ENCODE measurements at places on chromosomes 12 and 14.

- DNase-seq, result peak; percentile 71
These were observed 1062.2 kb upstream of the FBXO33 start for GRCh38 chr14:40494483-40494882.

DNA sequence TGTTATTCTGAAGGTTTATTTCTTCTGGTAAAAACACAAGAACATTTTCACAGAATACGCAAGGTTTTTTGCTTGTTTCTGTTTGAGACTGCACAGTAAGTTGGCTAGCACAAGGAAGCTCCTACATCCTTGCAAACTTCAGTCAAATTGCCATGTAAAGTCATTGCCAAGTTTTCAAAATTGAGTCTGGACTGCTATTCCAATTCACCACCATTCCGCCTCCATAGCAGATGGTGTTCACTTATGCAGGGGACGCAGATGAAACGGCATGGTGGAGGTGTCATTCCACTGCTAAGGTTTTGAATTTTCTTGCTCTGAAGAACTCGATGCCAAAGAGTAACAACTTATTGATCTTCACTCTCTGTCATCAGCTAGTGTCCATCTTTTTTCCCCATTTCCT, 303.9 kb upstream of the SYT1 start:
- DNase-seq, result no peak

GRCh38 chr12:109868182-109869051, 11.9 kb downstream of the GLTP start:
- no peak for DNase-seq

- no peak for DNase-seq
These were observed 1.1 kb downstream of the KITLG start for GRCh38 chr12:88579161-88579517.

DNA sequence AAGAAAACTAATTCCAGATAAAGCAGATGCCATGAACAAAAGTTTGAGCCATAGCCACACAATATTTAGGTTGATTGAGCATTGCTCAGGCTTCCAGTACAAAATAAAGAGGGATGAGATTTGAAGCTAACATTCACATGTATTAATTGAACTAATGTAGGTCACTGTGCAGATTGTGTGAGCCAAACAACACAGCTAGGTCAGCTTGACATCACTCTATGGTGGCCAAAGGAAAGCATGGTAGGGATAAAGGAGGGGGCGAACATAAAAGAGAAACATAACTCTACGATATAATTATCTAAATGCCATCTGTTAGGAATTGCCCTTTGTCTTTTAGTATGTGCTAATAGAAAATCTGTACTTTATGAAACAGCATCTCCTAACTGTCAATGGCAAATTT, 477.7 kb upstream of the SYT1 start:
- DNase-seq, result no peak

GRCh38 chr14:93936245-93936644, 9.1 kb downstream of the FAM181A start:
- DNase-seq, result peak; percentile 67

DNA sequence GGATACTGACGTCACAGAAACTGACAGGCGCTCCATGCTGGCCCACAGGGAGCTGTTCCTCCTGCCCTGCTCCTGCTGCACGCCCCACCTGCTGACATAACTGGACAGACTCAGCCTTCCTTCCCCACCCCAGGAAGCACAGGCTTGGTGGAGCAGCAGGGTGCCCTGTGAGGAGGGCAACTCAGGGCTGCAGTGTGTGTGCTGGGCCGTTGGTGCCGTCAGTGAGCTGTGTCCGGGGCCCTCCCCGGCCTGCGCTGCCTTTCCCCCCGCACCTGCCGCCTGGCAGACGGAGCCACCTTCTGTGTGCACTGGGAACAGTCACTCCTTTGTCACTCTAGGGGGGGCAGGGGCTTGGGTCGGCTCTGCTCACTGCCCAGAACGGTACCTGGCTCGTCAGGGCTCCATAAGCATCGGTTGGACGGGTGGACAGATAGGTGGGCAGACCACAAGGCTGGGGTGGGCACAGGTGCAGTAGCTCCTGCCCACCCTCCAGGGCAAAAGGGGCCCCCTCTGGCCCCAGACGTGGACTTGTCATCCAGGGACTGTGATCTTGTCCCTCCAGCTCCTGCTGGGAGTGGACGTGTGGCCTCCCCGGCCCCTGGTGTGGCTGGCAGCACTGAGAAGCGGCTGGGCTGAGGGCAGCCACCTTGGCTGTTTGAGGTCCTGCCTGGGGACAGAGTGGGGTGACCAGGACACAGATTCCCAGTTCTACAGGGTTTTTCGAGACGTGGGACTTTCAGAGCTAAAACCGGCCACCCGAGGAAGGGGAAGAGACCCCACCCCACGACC, 32.8 kb downstream of the FBRSL1 start:
- DNase-seq, result no peak

All from T47D (cell line).